ENCODE measurements at places on chromosomes 6 and 20.

DNA sequence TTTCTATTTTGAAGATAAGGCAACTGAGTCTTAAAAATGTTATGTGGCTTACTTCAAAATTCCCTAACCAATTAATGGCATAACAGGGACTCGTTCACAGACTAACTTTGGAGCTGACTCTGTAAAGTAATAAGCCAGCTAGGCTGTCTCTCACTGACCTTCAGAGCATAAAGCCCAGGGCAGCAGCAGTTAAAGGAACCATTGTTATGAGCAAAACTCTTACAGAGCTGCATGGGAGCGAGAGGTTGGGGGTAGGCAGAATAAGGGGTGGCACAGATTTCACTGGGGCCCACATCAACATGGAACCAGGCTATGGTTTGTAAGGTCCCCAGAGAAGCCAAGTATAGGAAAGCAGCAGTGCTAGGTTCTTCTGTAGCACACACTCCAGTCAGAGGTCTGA lies 637.8 kb downstream of the RFPL4B start:
- DNase-seq = no peak

DNA sequence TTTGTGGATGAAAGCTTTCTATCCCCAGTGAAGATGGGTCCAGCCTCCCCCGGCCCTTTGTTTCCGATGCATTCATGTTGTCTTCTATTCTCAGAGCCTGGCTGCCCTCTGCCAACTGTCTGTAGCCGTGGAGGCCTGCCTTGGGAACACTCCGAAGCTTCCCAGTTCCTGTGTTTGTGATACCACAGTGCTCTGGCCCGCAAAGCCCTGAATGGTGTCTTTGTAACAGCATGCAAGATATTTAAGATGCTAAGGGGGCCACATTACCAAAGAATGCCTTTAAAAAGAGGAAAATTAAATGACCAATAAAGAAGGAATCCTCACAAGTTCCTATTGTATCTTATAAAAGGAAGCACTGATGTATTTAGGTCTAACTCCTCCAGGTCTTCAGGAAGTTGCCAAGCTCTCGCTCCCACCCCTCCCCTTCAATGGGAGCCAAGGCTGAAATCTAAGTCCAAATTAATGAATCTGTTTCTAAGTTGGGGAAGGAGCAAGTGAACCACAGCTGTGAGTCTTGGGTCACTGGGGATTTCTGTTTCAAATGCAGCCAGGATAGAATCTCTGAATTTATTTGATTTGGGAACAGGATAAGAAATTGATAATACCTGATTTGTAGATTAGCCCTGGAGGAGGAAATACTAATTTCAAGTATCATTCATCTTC lies 596.1 kb downstream of the QKI start:
- DNase-seq = no peak

- no peak for DNase-seq
These were observed 76.7 kb upstream of the FOXO3 start for GRCh38 chr6:108484016-108484415.

- DNase-seq = no peak
These were observed 482.8 kb downstream of the LMBRD1 start for GRCh38 chr6:69314001-69314400.

- no peak for DNase-seq
These were observed 303.8 kb downstream of the UBE3D start for GRCh38 chr6:82761674-82762345.

DNA sequence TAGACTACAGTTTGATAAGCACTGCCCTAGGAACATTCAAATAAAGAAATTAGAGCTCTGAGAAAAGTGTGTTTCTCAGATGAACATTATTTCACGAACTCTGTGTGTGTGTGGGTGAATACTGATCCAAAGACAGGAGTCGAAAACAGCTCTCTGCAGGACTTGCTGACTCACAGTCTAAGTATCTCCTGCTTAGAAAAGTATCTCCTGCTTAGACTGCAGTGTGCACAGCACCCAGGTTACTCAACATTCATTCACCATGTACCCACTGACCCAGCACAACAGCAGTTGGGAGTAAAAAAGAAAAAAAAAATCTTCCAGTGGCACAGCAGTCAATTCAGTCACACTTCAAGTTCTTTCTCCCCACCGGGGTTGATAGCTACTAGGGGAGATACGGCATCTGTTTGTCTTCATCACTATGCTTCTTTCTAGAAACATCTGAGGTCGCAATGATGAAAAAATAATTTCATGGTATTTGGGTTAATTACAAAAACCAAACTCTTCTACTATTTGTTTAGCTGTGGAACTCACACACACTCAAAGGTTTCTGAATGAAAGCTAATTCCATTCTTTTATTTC lies 48.0 kb downstream of the GCLC start:
- DNase-seq = no peak

GRCh38 chr20:13245250-13245723 lies 24.2 kb downstream of the ISM1 start:
- no peak for DNase-seq

DNA sequence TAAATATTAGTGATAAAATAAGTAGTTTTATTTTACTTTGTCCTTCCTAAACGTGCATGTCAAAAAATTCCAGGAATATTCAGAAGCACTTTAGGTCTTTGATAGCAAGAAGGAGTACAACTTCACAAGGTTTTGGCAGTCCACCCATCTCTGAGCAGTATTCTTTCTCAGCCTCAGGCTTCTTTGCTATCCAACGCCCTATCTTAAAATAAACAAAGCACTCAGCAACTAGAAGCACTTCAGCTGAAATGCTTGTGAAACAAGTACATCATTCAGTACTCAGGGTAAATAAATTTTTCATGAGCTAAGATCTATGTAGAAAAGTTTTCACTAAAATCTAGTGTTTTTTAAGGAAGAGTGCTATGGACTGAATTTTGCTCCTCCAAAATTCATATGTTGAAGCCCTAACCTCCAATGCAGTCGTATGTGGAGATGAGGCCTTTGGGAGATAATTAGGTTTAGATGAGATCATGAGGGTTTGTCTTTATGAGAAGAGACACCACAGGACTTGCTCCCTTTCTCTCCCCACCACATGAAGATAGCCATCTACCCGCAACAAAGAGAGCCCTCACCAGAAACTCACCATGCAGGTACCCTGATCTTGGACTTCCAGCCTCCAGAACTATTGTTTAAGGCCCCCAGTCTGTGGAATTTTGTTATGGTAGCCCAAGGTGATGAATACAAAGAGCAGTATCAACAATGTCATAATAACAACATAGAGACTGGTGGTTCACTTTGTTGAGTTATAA lies 539.1 kb downstream of the TFAP2A start:
- no peak for DNase-seq

- no peak for DNase-seq
These were observed 194.6 kb upstream of the SNX9 start for GRCh38 chr6:157628463-157628862.

GRCh38 chr6:150491131-150491810 lies 108.4 kb upstream of the PLEKHG1 start:
- no peak for DNase-seq

DNA sequence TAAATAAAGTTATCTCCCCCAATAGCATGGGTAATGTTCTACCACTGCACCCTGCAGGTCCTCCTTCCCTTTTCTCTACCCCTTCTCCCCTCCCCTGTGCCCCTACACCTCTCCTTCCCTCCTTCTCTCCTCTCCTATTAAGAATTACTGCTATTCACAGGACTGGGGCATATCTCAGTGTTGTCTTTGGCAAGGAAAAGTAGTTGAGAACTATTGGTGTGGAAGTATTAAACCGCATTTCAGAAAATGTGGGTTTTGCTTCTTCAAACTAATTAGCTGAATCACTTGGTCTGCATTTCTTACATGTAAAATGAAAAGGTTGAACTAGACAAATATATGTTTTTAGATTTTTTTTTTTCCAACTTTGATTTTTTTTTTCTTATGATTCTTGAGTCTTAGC lies 296.3 kb downstream of the CDKAL1 start:
- no peak for DNase-seq

- no peak for DNase-seq
These were observed 220.7 kb upstream of the CITED2 start for GRCh38 chr6:139595183-139595582.

- no peak for DNase-seq
These were observed 200.3 kb downstream of the RNGTT start for GRCh38 chr6:88763160-88763559.

DNA sequence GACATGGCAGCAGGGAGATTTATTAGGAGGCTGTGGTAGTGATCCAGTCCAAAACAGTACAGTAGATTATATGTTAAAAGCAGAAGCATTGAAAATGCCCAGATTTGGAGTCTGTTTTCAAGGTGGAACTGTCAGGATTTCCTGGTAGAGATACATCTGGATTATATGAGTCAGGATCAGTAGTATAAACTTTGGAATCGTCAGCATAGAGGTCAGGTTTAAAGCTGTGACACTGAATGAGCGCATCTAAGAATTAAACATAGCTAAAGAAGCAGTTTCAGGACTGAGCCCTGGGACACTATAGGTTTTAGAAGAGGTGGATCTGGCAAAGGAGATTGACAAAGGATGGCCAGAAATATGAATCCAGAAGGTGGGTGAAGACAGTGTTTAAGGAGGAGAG lies 60.4 kb downstream of the RNF144B start:
- no peak for DNase-seq

- DNase-seq = peak; percentile 11
These were observed 806.3 kb upstream of the GJE1 start for GRCh38 chr6:141326426-141326825.

- DNase-seq = no peak
These were observed 296.2 kb upstream of the MARCKS start for GRCh38 chr6:113560908-113561307.

- DNase-seq = no peak
These were observed 36.7 kb upstream of the PCSK2 start for GRCh38 chr20:17189976-17190695.

DNA sequence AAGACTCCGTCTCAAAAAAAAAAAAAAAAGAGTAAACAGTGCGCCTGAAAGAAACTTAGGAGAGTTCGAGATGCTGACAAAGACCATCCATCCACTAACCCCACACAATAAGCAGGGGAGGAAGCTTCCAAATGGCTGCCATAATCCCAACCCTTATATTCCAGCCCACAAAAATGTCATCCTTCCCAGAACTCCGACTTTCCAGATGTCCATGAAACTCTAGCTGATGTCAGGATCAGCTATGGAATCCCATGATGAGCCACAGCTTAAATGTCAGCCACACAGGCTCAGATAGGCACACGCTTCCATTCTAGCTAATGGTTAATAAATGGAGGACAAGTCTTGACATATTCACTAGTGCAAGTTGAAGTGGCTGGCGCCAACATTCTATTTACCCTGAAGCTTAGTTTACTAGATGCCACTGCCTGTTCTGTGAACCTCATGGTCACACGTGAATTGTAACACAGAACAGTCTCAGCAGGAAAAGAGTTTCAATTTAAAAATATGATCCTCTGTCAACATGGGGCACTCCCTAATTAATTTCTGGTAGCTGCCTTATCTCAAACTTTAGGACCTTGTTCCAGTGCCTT lies 75.5 kb downstream of the FOXF2 start:
- no peak for DNase-seq
